IgD-negative memory B cell (primary cell): ENCODE measurements at places on chromosomes 5 and 9. TPM values are rescaled to one million over a fixed set of nuclear protein-coding genes. Genes with fewer than 3 reads are reported as not detected.

The WNT8A gene
- not detected for polyA plus RNA-seq

The GFI1B gene
- 0.74 TPM for polyA plus RNA-seq

The ADAMTS13 gene
- polyA plus RNA-seq = 0.35 TPM

The AGXT2 gene
- not detected for polyA plus RNA-seq

The ANXA2R gene
- 42.9 TPM for polyA plus RNA-seq

The DOCK8 gene
- 76.8 TPM for polyA plus RNA-seq

The NUTM2G gene
- 0.19 TPM for polyA plus RNA-seq

The FAM169A gene
- 1.6 TPM for polyA plus RNA-seq

The DNAJC18 gene
- polyA plus RNA-seq = 5.1 TPM

The GPR151 gene
- not detected for polyA plus RNA-seq

The PCSK1 gene
- not detected for polyA plus RNA-seq

The GADD45G gene
- polyA plus RNA-seq = 1.1 TPM

The SLC22A4 gene
- polyA plus RNA-seq = not detected

The INSL6 gene
- 0.38 TPM for polyA plus RNA-seq

The SEMA5A gene
- polyA plus RNA-seq = not detected

The SLC23A1 gene
- polyA plus RNA-seq = not detected

The PCDHB16 gene
- not detected for polyA plus RNA-seq

The GDNF gene
- polyA plus RNA-seq = not detected

The ZNF608 gene
- 6.4 TPM for polyA plus RNA-seq

The ZNF366 gene
- polyA plus RNA-seq = not detected

The SH3TC2 gene
- polyA plus RNA-seq = not detected

The PCDHB4 gene
- not detected for polyA plus RNA-seq

The LCN9 gene
- not detected for polyA plus RNA-seq

The IL4 gene
- not detected for polyA plus RNA-seq

The LVRN gene
- not detected for polyA plus RNA-seq

The SPEF2 gene
- polyA plus RNA-seq = not detected
